A673 (cell line): ENCODE measurements at places on chromosomes 16 and 17. TPM values are rescaled to one million over a fixed set of nuclear protein-coding genes. Genes with fewer than 3 reads are reported as not detected.

DNA sequence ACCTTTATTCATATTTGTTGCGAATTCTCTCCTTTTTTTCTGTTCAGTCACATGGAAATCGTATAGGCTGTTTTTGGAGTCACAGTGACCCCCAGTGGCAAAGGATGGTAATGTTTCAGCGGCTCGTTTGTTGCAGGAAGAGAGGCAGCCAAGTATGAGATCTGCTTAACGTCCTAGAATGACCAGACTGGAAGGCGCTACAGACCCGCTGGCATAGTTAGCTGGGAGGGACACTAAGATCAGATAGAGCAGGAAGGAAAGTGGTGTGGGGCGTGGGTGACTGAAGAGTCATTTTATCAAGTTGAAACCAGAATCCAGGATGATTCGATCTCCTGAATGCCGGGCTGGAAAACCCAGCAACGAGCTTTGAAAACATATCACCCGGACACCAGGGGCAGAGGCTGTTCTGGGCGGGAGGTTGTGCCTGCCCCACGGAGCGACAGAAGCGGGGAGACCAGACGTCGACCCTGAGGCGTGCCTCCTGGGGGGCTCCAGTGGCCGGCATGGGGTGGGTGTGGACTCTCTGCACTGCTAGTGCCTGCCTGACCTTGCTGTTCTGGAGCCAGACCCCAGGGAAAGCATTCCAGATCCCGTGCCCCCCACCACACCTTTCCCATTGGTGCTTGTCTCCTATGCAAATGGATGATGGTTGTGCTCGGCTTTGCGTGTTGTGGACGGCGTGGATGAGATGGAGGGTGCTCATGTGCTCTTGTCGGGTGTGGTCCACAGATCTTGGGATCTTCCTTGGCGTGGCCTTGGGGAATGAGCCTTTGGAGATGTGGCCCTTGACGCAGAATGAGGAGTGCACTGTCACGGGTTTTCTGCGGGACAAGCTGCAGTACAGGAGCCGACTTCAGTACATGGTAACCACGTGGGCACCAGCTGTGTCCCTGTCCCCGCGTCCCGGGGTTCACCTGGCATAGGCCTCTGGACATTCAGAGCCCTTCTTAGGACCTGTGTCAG is 7.7 kb downstream of the IL34 start:
- DNase-seq: peak; percentile 87

GRCh38 chr16:50272111-50272571 is 5.8 kb downstream of the ADCY7 start:
- no peak for DNase-seq

DNA sequence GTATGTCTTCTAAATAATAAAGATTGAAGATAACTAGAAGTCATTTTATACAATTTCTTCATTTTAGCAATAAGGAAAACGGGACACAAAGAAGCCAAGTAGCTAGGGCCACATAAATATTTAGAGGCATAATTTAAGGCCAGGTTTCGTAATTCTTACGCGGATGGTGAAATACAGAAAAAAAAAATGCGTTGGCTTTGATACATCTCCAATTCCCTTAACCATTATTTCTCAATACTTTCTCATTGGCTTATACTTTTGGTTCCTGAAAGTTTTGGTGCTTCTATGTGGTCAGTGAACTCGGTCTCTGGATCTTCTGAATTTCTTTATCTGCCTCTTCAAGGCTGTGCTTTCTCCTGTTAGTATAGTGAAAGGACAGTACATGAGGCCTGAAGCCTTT is 888.1 kb downstream of the KCNJ2 start:
- DNase-seq: no peak

- no peak for DNase-seq
Measured at GRCh38 chr17:81148986-81149533, 16.2 kb upstream of the PVALEF start.

DNA sequence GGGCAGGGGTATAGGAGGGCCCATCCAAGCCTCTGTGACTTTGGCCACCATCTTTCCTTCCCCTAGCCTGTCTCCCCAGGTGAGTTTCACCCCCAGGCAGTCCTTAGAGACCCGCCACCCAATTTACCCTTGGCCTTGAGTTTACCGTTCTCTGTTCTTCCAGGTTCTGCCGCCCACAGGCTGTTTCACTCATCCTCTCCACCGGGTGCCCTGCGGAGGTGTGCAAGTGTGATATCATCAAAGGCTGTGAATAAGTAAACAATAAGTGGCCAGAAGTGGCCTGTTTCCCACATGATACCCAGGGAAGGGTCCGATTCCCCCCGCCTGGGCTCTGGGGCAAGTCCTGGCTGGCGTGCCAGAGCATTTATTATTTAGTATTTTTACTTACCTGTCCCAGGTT is 15.1 kb upstream of the TLCD3B start:
- no peak for DNase-seq

DNA sequence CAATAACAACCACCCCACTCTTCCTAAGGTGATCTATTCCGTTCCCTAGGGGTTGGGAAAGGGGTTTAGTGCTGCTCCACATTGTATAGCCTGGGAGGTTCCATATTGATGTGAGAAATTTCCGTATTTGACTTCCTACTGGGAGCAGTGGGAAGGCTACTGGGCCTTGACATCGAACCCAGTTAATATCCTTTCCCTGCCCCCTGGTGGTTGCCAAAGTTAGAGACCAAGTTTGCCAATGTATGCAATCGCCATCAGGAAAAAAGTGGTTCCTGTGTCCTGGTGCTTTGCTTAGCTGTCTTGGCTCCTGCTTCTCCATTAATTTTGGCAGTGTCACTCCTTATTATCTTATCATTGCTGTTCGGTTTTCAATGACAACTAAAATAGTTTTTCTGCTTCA is 914.9 kb downstream of the KCNJ2 start:
- DNase-seq: peak; percentile 40

GRCh38 chr17:41392278-41392677 is 5.1 kb downstream of the KRT31 start:
- no peak for DNase-seq

DNA sequence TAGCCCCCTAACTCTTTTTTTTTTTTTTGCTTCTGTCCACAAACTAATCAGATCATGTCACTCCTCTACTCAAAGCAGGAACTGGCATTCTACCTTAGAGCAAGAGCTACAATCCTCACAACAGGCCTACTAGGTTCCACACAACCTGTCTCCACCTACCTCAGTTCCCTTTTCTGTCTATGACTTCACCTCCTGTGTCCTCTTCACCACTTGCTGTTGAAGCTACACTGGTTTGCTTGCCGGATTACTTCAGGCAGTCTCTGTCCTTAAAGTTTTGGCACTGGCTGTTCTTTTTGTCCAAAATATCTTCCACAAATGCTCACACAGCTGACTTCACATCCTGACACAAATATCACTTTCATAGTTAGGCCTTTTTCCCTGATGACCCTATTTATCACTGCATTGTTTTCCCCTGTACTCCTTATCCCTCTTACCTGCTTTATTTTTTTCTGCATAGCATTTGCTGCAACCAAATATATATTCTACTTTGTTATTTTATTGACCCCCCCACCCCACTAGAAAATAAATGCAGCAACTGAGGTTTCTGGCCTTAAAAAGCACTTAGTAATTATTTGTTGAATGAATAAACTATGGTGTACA is 72.0 kb downstream of the KANSL1 start:
- DNase-seq: no peak

GRCh38 chr16:83031524-83031923 is 404.8 kb downstream of the CDH13 start:
- no peak for DNase-seq

- DNase-seq: no peak
Measured at GRCh38 chr17:1480747-1481465, 11.6 kb downstream of the MYO1C start.

- no peak for DNase-seq
Measured at GRCh38 chr17:52390422-52390821, 231.9 kb upstream of the CA10 start.

DNA sequence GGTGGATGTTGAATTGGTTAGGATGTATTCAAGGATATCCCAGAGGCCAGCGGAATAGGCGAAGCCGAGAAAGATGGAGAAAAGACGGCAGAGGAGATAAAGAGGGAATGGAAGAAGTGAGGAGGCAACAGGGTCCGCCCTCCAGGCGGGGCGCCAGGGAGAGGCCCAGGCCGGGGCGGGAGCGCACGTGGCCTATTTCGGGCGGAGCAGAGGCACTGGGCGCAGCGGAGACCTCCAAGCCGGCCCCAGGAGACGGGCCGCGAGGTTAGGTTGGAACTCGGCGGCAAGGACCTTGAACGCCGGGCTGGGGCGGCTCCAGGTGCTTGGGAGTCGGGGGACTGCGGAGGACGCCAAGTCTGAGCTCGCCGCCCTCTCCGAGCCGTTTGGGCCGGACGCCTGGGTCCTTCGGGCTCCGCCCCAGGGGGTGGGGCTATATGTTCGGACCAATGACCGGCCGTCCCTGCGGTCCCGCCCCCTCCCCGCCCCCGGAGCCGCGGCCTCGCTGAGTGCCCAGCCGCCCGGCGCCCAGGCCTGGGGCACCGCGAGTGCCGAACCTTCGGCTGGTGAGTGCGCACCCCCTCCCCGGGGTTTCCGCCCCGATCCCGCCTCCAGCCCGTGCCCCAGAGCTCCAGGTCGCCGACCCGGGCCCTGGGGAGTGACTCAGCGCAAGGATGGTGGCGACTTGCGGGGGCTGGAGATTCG is at the start of gene ZNF771:
Gene ZNF771, plus strand, starts transcription at position 505 of the 702 bp plus-strand sequence. CDS start 448 bp downstream, outside the sequence.
- DNase-seq: peak; percentile 93

- no peak for DNase-seq
Measured at GRCh38 chr17:75861927-75862317, 6.8 kb upstream of the WBP2 start.

GRCh38 chr17:45732926-45733505 is 51.1 kb upstream of the CRHR1 start:
- DNase-seq: no peak

DNA sequence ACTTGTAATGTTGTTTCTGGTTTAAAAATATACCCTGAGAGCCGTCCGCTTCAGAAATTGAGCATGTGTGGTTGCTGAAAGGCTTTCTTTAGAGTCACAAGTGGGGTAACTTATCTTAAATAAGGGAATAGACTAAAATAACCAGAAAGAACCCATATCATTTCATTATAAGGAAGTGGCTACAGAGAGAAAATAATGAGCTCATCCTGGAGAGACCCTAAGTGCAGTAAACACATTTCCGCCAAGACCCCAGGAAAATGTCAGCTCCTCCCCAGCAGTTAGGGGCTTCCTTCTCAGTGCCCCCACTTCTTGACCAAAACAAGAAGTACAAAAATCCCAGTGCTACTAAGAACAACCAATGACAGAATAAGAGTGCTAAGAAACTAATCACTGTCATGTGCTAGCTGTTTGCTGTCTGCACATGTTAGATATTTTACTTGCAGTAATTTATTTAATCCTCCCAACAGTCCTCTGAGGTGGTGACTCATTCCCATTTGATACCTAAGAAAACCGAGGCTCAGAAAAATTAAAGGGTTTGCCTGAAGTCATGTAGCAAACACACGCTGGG is 83.5 kb downstream of the CDYL2 start:
- no peak for DNase-seq

DNA sequence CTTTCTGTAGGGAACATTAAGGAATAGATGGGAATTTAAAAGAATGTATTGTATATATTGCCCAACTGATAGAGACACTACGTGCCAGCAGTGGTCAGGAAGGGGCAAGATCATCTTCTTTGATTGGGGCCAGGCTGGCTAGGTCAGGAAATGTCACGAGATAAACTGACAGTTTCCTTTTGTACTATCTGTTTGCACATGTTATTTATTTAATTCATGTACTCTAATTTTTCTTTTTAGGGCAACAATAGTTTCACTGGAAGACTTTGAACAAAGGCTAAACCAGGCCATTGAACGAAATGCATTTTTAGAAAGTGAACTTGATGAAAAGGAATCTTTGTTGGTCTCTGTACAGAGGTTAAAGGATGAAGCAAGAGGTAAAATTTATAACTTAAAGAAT is 12.6 kb downstream of the NDEL1 start:
- DNase-seq: no peak

- DNase-seq: no peak
Measured at GRCh38 chr17:53193044-53193443, 629.7 kb upstream of the KIF2B start.

DNA sequence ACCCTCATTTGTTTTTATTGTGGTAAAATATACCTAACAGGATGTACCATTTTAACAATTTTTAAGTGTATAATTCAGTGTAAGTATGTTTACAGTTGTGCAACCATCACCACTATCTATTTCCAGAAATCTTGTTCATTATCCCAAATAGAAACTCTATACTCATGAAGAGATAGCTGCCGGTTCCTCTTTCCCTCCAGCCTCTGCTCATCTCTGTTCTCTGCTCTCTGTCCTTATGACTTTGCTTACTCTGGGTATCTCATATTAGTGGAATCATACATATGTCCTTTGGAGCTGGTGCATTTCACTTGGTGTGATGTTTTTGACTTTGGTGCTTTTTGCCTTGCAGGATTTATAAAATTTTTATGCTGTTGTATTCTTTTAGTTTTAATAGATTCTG is 19.4 kb downstream of the CYLD start:
- no peak for DNase-seq

- DNase-seq: no peak
Measured at GRCh38 chr16:89436366-89436765, 54.0 kb downstream of the ANKRD11 start.

- DNase-seq: no peak
Measured at GRCh38 chr17:64647817-64648216, 14.3 kb downstream of the SMURF2 start.

DNA sequence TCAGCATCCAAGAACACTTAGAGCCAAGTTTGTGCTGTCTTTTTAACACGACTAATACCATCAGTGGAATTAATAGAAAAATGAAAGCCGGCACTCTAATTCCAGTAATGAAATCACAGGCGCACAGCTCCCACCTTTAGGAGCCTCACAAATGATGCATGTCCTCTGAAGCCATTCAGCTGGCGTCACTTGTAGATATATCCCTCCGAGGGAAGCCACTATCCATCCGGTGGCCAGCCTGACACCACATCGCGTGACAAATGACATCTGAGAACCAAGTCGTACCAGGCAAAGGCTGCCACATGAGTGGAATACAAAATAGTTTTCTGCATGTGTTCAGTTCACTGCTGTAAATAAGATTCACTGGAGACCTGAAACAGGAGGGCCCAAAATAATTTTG is 205.6 kb downstream of the GRIN2A start:
- DNase-seq: no peak

Gene TBX6
- total RNA-seq: 0.49 and 0.85 TPM in 2 replicates

Gene SLC16A6
- 0.55 and 0.67 TPM in 2 replicates for total RNA-seq

Gene IRX3
- 22.7 and 22.9 TPM in 2 replicates for total RNA-seq

Gene HBA2
- 1.9 and 6.1 TPM in 2 replicates for total RNA-seq

Gene CFAP97D1
- total RNA-seq: not detected in 2 replicates

Gene IL17C
- total RNA-seq: 0.28 TPM in 1 of 2 replicates, not detected in the other

Gene TEKT3
- not detected in 2 replicates for total RNA-seq

Gene ORC6
- 86.2 and 95.1 TPM in 2 replicates for total RNA-seq

Gene CRHR1
- total RNA-seq: not detected in 2 replicates

Gene EIF4A3
- total RNA-seq: 155 and 158 TPM in 2 replicates

Gene HBM
- not detected in 2 replicates for total RNA-seq

Gene GLP2R
- total RNA-seq: not detected in 2 replicates

Gene TP53TG3F
- total RNA-seq: not detected in 2 replicates

Gene CCDC144A
- 2.5 and 2.7 TPM in 2 replicates for total RNA-seq

Gene CNTNAP4
- total RNA-seq: not detected in 2 replicates

Gene CDK5R1
- total RNA-seq: 3.9 and 5.1 TPM in 2 replicates
